Camera-type eye (tissue), 1 donor: ENCODE measurements at places on chromosomes 7 and 10. TPM values are rescaled to one million over a fixed set of nuclear protein-coding genes. Genes with fewer than 3 reads are reported as not detected.

Gene GJC3
- total RNA-seq, result not detected

Gene ANKRD2
- 0.55 TPM for total RNA-seq

Gene MYL10
- total RNA-seq, result 3.8 TPM

Gene ANKRD30A
- not detected for total RNA-seq

Gene SLC26A5
- total RNA-seq, result 0.71 TPM

Gene PTPRZ1
- 221 TPM for total RNA-seq

Gene COL1A2
- 6,947 TPM for total RNA-seq

Gene RSBN1L
- 69.3 TPM for total RNA-seq

Gene ARL3
- 21.6 TPM for total RNA-seq

Gene ADCY1
- 43.0 TPM for total RNA-seq

Gene UTF1
- total RNA-seq, result not detected

Gene C10orf67
- total RNA-seq, result 0.11 TPM

Gene TCERG1L
- 3.0 TPM for total RNA-seq

Gene PRPS1L1
- not detected for total RNA-seq

Gene ACBD7
- total RNA-seq, result 9.8 TPM

Gene HOXA4
- total RNA-seq, result not detected

Gene NEUROG3
- not detected for total RNA-seq

Gene XRCC2
- total RNA-seq, result 5.3 TPM

Gene FAM131B
- 13.0 TPM for total RNA-seq

Gene CREM
- total RNA-seq, result 47.6 TPM

Gene HOXA10
- total RNA-seq, result not detected

Gene IKZF1
- total RNA-seq, result 4.4 TPM

Gene SFRP4
- total RNA-seq, result 116 TPM

Gene TUBB8
- total RNA-seq, result not detected

Gene LHFPL3
- 13.6 TPM for total RNA-seq

Gene CHN2
- 62.5 TPM for total RNA-seq

Gene SPDYE6
- not detected for total RNA-seq

Gene SAP25
- not detected for total RNA-seq

Gene ATP6V0E2
- 51.6 TPM for total RNA-seq

Gene NANOS1
- 10.8 TPM for total RNA-seq

Gene CDC14C
- 0.22 TPM for total RNA-seq

Gene NKX1-2
- total RNA-seq, result not detected

Gene MGMT
- total RNA-seq, result 29.6 TPM

Gene GIMAP2
- 7.6 TPM for total RNA-seq

Gene TYW1B
- total RNA-seq, result 10.0 TPM

Gene TWIST1
- 24.9 TPM for total RNA-seq

Gene MUC3A
- total RNA-seq, result not detected

Gene H2BK1
- not detected for total RNA-seq

Gene MYL7
- not detected for total RNA-seq

Gene PTPN20
- total RNA-seq, result 10.0 TPM

Gene CCDC172
- not detected for total RNA-seq

Gene CASD1
- 95.9 TPM for total RNA-seq

Gene LOXL4
- total RNA-seq, result 7.9 TPM

Gene PLXDC2
- 65.8 TPM for total RNA-seq

Gene SPOCK2
- total RNA-seq, result 28.6 TPM

Gene LRRC18
- not detected for total RNA-seq

Gene PRR15
- not detected for total RNA-seq

Gene LBX1
- total RNA-seq, result not detected

Gene ADCK2
- total RNA-seq, result 20.6 TPM

Gene FAM25A
- total RNA-seq, result not detected

Gene UNC5B
- total RNA-seq, result 10.9 TPM

Gene ATOH7
- total RNA-seq, result 11.4 TPM

Gene WEE2
- 0.27 TPM for total RNA-seq

Gene CALHM1
- total RNA-seq, result not detected

Gene HMX3
- 1.1 TPM for total RNA-seq

Gene C7orf57
- total RNA-seq, result 0.22 TPM
